ENCODE measurements at places on chromosomes 16 and 17.

DNA sequence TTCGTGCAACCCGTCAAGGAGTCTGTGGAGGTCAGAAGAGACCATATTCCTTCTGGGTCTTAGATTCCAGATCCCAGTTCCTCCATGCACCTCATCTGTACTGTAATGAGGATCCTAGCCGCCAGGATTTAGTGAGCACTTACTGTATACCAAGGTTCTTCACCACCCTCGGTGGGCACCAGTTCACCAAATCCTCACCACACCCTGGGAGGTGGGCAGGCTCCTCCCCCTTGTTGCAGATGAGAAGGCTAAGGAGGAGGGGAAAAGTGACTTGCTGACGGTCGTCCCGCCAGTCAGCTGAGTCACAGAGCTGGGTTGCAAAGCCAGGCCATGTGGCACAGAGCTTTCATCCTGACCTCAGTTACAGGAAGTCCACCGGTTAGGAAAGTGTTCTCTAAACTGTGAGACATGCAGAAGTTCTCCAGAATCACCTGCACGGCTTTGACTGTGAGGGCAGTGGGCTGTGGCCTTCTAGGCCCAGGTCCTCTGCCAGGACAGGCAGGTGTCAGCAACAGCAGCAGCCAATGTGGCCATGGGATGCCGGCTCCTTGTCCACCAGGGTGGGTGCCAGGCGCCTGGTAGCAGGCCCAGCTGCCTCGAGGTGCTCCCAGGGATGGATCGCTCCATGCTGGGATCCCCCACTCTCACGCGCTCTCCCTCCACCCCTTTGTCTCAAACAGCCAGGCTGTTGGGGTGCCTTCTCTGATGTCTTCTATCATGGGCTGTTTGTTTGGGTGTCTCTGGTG lies 240.3 kb upstream of the GSE1 start:
- H3K4me3 ChIP-seq: no peak overlapping the region
- H3K27me3 ChIP-seq: peaks cover 3% of the 10 kb centered on the region
- H3K36me3 ChIP-seq: no peaks in the 10 kb centered on the region
- no peak for DNase-seq

DNA sequence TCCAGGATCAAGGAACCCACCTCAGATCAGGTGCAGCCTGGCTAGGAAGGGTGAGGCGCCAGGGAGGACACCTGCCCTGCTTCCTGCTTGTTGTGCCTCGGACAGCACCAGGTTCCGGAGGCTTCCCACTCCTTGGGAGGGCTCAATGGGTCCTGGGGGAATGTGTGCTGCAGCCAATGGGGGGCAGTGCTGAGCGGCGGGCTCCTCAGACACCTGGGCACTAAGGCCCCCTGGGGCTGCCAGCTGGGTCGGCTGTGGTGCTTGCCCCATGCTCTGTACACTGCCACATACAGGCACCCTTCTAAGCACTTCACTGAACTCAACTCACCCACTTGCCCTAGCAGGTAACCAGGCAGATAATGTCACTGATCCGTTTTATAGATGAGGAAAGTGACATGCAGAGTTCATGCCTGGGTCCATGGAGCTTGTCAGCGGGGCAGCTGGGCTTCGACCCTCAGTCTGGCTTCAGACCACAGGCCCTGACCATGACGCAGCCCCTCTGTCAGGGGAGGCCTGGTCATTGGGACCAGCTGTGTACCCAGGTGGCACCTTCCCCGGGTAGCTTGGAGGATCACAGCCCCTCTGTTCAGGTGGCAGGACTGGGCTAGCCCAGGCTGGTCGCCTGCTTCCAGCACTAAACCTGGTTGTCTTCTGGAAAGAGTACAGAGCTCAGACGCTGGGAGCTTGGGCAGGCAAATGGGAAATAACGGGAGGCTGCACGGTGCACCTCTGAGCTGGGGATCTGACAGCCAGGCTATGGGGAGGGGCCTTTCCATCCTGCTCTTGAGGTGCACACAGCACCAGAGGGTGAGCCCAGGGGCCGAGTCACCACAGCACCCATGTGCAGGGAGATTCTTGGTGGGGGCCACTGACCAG lies 8.2 kb downstream of the FN3K start:
- peak; percentile 33 for DNase-seq
- H3K4me3 ChIP-seq: no peak overlapping the region
- peaks cover 63% of the 10 kb centered on the region for H3K36me3 ChIP-seq
- peak overlapping the region; percentile 57 for H3K27ac ChIP-seq
- H3K27me3 ChIP-seq: no peaks in the 10 kb centered on the region

DNA sequence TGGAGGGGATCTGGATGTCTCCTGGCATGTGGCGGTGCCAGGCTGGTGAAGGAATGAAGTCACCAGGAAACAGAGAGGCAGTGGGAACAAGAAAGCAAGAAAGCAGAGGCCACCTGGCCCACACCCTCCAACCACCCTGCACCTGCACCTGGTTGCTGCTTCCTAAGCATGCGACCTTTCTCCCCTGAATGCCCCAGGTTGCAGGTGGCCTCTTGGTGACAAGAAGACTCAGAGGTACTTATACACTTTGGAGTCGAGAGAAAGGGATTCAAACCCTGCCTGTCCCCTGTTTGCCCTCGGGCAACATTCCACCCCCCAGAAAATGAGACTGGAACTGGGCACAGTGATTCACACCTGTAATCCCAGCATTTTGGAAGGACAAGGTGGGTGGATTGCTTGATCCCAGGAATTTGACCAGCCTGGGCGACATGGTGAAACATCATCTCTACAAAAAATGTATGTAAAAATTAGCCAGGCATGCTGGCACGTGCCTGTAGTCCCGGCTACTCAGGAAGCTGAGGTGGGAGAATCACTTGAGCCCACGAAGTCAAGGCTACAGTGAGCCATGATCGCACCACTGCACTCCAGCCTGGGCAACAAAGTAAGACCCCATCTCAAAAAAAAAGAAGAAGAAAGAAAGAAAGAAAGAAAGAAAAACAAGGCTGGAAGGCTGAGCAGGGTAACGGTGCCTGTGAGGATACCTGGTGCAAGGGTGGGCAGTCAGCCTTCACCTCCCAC lies 34.6 kb upstream of the TNRC6C start:
- peaks cover 11% of the 10 kb centered on the region for H3K36me3 ChIP-seq
- H3K4me3 ChIP-seq: 0 out of 2 replicates have a peak overlapping the region, but pooled peaks have one; percentile 32
- H3K27me3 ChIP-seq: peaks cover 15% of the 10 kb centered on the region
- H3K27ac ChIP-seq: peak overlapping the region; percentile 43

DNA sequence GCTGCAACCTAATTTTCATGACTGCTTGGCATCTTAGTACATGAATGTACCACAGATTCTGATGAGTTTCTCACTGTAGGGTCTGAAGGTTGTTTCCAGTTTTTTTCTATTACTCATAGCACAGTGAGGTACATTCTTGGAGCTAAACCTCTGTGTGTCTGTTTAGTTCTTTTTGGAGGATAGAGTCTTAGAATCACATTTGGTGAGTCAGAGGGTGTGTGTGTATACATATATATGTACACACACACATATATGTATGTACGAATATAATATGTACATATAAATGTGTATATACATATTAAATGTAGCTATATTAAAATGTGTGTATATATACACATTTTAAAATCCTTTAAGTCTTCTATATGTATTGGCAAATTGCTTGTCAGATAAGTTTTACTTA lies 72.9 kb downstream of the NTN1 start:
- H3K4me3 ChIP-seq: no peak overlapping the region
- no peaks in the 10 kb centered on the region for H3K4me1 ChIP-seq
- no peak for DNase-seq
- H3K36me3 ChIP-seq: peaks cover 8% of the 10 kb centered on the region

DNA sequence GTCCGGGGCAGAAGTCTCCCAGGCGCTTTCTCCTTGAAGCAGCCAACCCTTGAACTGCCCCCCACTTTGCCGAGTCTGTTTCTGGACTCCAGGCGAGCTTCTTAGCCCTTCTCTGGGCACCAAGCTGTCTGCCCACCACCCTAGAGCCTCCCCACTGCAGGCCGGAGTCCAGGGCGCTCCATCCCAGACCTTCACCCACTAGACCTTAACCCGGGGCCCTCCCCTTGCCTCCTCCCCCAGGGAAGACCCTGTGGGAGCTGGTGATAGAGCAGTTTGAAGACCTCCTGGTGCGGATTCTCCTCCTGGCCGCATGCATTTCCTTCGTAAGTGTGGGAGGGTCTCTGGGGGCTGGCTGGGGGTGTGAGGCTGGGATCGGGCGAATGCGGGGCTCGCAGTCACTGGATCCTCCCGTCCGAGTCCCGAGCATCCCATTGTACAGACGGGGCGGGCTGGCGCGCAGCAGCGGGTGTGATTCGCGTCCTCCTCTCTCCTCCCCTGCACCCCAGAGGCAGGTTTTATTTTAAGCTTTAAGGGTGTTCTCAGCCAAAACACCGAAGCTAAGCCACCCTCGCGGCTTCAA lies 1.1 kb downstream of the ATP2A1 start:
- H3K4me3 ChIP-seq: peak overlapping the region; percentile 84
- no peaks in the 10 kb centered on the region for H3K36me3 ChIP-seq
- H3K4me1 ChIP-seq: peaks cover 39% of the 10 kb centered on the region
- no peak overlapping the region for H3K27ac ChIP-seq

DNA sequence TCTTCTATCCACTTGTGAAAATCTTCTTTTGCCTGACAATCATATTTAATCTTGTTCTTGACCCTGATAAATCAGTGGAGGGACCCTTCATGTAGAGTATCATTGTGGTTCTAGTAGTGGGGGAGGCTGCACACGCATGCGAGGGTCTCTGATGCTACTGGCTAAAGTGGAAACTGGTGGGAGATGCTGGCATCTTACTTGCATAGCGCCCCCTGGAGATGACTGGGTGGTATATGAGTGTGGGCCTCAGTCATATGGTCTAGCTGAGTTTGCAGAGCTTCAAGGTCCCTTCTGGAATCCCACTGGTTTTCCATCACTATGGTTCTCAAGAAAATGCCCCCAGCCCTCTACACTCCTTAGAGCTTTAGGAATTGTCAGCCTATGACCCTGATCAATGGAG lies 236.4 kb upstream of the AXIN2 start:
- no peak overlapping the region for H3K27ac ChIP-seq
- peaks cover 22% of the 10 kb centered on the region for H3K36me3 ChIP-seq
- H3K4me3 ChIP-seq: no peak overlapping the region
- H3K4me1 ChIP-seq: no peaks in the 10 kb centered on the region

DNA sequence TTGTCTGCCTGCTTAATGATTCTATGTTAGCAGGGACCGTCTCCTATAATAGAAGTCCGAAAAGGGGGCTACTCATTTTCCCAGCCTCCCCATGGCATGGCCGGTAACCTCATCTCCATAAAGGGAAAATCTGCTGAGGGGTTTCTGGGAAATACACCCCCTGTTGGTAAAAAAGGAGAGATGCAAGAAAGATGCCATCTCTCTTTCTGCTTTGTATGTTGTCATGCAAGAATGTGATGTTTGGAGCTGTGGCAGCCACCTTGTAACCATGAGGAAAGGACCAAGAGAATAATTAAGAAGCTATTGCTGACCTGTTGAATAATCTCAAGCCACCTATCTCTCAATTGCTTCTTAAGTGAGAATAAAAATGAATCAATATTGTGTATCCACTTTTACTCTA lies 94.8 kb upstream of the XYLT1 start:
- no peaks in the 10 kb centered on the region for H3K27me3 ChIP-seq
- H3K36me3 ChIP-seq: no peaks in the 10 kb centered on the region
- no peak overlapping the region for H3K4me3 ChIP-seq
- no peak overlapping the region for H3K27ac ChIP-seq

DNA sequence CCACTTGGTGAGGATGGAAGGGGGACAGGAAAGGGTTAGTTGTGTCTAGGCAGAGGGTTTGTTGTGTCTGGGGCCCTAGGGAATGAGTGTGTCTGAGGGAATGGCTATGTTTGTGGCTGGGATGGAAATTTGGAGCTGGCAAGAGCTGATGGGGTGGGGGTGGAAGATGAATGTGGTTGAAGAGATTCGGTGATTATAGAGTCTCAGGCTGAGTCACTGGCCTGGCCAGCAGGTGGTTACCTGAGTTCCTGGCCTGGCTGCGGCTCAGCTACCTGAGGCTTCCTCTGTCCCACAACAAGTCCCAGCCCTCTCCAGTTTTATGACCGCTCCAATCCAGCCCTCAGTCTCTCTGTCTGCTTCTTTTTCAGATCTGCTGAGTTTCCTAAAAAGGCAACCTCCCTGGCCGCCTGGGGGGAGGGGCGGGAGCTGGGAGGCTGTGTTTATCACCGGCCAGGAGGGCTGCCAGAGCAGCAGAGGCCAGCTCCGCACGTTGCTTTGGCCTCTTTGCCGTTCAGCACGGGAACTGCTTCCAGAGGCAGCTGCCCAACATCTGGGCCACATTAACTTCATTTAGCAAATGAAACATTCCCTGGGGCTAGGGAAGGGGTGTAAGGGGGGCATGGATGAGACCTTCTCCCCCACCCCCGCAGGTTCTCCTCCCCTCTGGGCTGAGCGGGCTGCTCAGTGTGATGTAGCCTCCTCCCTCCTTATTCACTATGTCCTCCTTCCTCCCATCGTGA lies 21.8 kb downstream of the ITGB3 start:
- H3K36me3 ChIP-seq: no peaks in the 10 kb centered on the region
- peak; percentile 75 for DNase-seq
- H3K27ac ChIP-seq: peak overlapping the region; percentile 88
- H3K4me1 ChIP-seq: peaks cover 44% of the 10 kb centered on the region
- peak overlapping the region; percentile 32 for H3K4me3 ChIP-seq
- no peaks in the 10 kb centered on the region for H3K27me3 ChIP-seq

DNA sequence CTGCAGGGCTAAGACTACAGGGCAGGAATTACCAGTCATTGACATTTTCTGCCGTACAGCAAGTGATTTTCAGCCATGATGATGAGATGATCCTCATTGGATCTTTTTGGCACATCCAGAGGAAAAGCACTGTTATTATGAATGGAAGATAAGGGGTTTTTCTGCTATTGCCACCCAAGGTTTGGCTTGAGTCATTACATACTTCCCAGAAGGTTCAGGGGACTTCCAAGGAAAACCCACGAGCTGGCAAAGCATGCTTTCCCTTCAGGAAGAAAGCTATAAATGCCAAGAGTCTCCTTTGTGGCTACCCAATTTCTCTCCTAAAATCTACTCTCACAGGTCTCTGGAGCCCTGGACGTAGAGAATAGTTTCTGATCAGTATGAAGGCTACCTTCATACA lies 6.1 kb downstream of the CHST4 start:
- H3K4me3 ChIP-seq: no peak overlapping the region
- no peaks in the 10 kb centered on the region for H3K36me3 ChIP-seq
- H3K27me3 ChIP-seq: no peaks in the 10 kb centered on the region
- H3K27ac ChIP-seq: no peak overlapping the region
- DNase-seq: no peak

DNA sequence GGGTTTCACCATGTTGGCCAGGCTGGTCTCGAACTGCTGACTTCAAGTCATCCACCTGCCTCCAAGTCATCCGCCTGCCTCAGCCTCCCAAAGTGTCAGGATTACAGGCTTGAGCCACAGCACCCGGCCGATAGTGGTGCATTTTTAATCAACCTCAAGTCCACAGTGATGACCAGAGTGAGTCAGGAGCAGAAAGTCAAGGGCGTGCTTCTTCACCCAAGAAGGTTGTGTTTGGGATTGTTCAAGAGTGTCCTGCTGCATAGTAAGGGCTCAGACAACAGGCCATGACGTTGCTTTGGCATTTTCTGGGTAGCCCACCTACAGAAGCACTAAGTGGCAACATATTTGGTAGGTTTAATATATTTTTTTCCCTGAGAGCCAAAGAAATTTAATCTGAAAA lies 108.3 kb upstream of the FAM20A start:
- no peak for DNase-seq
- H3K4me1 ChIP-seq: peaks cover 8% of the 10 kb centered on the region
- H3K4me3 ChIP-seq: no peak overlapping the region
- H3K27ac ChIP-seq: no peak overlapping the region
- H3K27me3 ChIP-seq: no peaks in the 10 kb centered on the region
- H3K36me3 ChIP-seq: no peaks in the 10 kb centered on the region

- no peak overlapping the region for H3K4me3 ChIP-seq
- H3K27me3 ChIP-seq: peaks cover 23% of the 10 kb centered on the region
- no peak overlapping the region for H3K27ac ChIP-seq
- H3K36me3 ChIP-seq: peaks cover 2% of the 10 kb centered on the region
- DNase-seq: no peak
- H3K4me1 ChIP-seq: peaks cover 40% of the 10 kb centered on the region
Measured at GRCh38 chr16:81946206-81946605, 65.1 kb downstream of the SDR42E1 start.

All from WTC11 (cell line).